Thoracic aorta endothelial cell (primary cell): ENCODE measurements at places on chromosomes 2 and 18. TPM values are rescaled to one million over a fixed set of nuclear protein-coding genes. Genes with fewer than 3 reads are reported as not detected.

The EPB41L5 gene
- total RNA-seq = 26.9 and 38.3 TPM in 2 replicates

The CNOT9 gene
- total RNA-seq = 87.9 and 115 TPM in 2 replicates

The PLCD4 gene
- total RNA-seq = 0.79 and 2.3 TPM in 2 replicates

The CPO gene
- total RNA-seq = not detected in 2 replicates

The NUP35 gene
- 28.3 and 32.9 TPM in 2 replicates for total RNA-seq

The TMEM169 gene
- total RNA-seq = 0.07 and 0.13 TPM in 2 replicates

The RAPH1 gene
- total RNA-seq = 72.8 and 93.6 TPM in 2 replicates

The ZNF521 gene
- total RNA-seq = 181 and 194 TPM in 2 replicates

The MC4R gene
- total RNA-seq = not detected in 2 replicates

The FAM237A gene
- total RNA-seq = not detected in 2 replicates

The ASXL3 gene
- total RNA-seq = 0.14 and 0.66 TPM in 2 replicates

The SCYGR4 gene
- not detected in 2 replicates for total RNA-seq

The RGPD4 gene
- not detected in 2 replicates for total RNA-seq

The FIGN gene
- total RNA-seq = 4.0 and 6.5 TPM in 2 replicates

The ETAA1 gene
- total RNA-seq = 28.9 and 31.4 TPM in 2 replicates

The PLCL1 gene
- 9.6 and 9.7 TPM in 2 replicates for total RNA-seq

The ANKRD62 gene
- total RNA-seq = not detected in 2 replicates

The PELI1 gene
- total RNA-seq = 32.5 and 46.4 TPM in 2 replicates

The AGXT gene
- total RNA-seq = not detected in 2 replicates

The HOXD1 gene
- 15.3 TPM in 1 of 2 replicates, not detected in the other for total RNA-seq

The NRP2 gene
- 67.1 and 151 TPM in 2 replicates for total RNA-seq

The DTNA gene
- 15.0 and 19.8 TPM in 2 replicates for total RNA-seq

The CSRNP3 gene
- total RNA-seq = under 0.01 TPM in 1 of 2 replicates, not detected in the other

The DOCK10 gene
- total RNA-seq = 36.5 and 38.7 TPM in 2 replicates

The TLX2 gene
- total RNA-seq = not detected in 2 replicates

The FNDC4 gene
- 17.3 and 18.1 TPM in 2 replicates for total RNA-seq

The CHRNA1 gene
- 0.07 and 1.2 TPM in 2 replicates for total RNA-seq

The MGAT4A gene
- total RNA-seq = 83.0 and 136 TPM in 2 replicates

The SYT4 gene
- not detected in 2 replicates for total RNA-seq

The ANKRD29 gene
- 0.27 and 2.2 TPM in 2 replicates for total RNA-seq

The ZNG1B gene
- total RNA-seq = 33.2 and 37.1 TPM in 2 replicates

The SLC30A3 gene
- 0.36 TPM in 1 of 2 replicates, not detected in the other for total RNA-seq

The C2orf66 gene
- 0.22 and 0.40 TPM in 2 replicates for total RNA-seq

The XDH gene
- total RNA-seq = under 0.01 TPM in 2 replicates

The ACTG2 gene
- not detected in 2 replicates for total RNA-seq

The CFAP221 gene
- total RNA-seq = 0.27 TPM in 1 of 2 replicates, not detected in the other

The CD302 gene
- total RNA-seq = 15.9 and 16.1 TPM in 2 replicates

The HTR2B gene
- 0.07 and 1.9 TPM in 2 replicates for total RNA-seq

The LRPPRC gene
- 143 and 148 TPM in 2 replicates for total RNA-seq

The IL36A gene
- not detected in 2 replicates for total RNA-seq

The NR4A2 gene
- total RNA-seq = 0.13 and 0.22 TPM in 2 replicates

The MARS2 gene
- total RNA-seq = 7.2 and 9.6 TPM in 2 replicates

The MREG gene
- total RNA-seq = 5.5 and 8.7 TPM in 2 replicates

The ECEL1 gene
- total RNA-seq = under 0.01 TPM in 1 of 2 replicates, not detected in the other

The NEU2 gene
- total RNA-seq = not detected in 2 replicates

The POTEJ gene
- total RNA-seq = not detected in 2 replicates

The CPLX4 gene
- total RNA-seq = not detected in 2 replicates

The DSG4 gene
- not detected in 2 replicates for total RNA-seq

The HOXD13 gene
- total RNA-seq = not detected in 2 replicates

The AQP12B gene
- total RNA-seq = not detected in 2 replicates

The RIT2 gene
- not detected in 2 replicates for total RNA-seq

The IHH gene
- 0.13 TPM in 1 of 2 replicates, not detected in the other for total RNA-seq

The GAL3ST2 gene
- total RNA-seq = not detected in 2 replicates
